ENCODE measurements at places on chromosomes 11 and 22. TPM values are rescaled to one million over a fixed set of nuclear protein-coding genes. Genes with fewer than 3 reads are reported as not detected.

- no peak for DNase-seq
Measured at GRCh38 chr11:126392633-126393013, 37.1 kb downstream of the ST3GAL4 start.

GRCh38 chr11:69297787-69298266 lies 3.9 kb downstream of the MYEOV start:
- no peak for DNase-seq

DNA sequence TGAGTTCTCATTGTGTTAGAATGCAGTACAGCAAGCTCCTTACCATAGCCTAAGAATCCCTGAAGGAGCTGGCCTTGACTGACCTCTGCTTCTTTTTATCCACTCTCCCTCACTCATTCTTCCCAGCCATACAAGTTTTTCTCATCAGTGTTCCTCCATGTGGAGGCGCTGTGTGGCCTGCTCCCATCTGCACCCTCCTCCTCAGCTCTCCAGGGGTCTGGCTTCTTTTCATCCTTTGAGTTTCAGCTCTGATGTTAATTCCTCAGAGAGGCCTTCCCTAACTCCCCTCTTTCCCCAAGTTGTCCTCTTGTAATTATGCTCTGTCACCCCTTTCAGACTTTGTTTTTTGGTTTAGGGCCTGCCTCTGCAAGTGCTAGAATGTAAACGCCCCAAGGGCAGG lies 144.8 kb downstream of the WNT7B start:
- no peak for DNase-seq

DNA sequence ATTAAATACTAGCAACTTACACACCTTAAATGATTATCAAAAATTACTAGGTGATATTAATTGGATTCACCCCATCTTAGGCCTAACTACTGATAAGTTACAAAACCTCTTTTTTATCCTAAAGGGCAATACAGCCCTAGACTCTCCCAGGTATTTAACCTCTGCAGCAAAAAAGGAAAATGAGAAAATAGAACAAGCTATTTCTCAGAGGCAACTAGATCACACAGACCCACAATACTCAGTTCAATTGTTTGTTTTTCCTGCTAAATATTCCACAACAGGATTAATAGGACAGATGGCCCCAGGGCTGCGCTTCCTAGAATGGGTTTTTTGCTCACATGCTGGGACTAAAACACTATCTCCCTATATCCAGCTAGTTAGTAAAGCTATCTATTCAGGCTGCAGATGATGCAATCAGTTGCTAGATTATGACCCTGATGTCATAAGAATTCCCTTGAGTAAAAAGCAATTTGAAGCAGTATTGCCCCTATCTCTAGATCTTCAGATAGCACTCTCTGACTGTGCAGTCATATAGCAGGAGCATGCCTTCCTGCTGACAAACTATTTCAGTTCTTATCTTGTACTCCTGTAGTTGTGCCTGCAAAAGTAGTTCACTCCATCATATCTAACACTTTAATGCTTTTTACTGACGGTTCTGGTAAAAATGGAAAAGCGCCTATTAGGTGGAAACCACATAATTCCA lies 1595.5 kb upstream of the TENM4 start:
- no peak for DNase-seq

LMO1 gene
- 0.74 TPM for polyA plus RNA-seq
